ENCODE measurements at places on chromosomes 3 and 15.

- DNase-seq, result no peak
Measured at GRCh38 chr3:189836795-189837194, 205.6 kb downstream of the TP63 start.

- DNase-seq, result no peak
Measured at GRCh38 chr3:128735884-128736283, 9.9 kb downstream of the RAB7A start.

DNA sequence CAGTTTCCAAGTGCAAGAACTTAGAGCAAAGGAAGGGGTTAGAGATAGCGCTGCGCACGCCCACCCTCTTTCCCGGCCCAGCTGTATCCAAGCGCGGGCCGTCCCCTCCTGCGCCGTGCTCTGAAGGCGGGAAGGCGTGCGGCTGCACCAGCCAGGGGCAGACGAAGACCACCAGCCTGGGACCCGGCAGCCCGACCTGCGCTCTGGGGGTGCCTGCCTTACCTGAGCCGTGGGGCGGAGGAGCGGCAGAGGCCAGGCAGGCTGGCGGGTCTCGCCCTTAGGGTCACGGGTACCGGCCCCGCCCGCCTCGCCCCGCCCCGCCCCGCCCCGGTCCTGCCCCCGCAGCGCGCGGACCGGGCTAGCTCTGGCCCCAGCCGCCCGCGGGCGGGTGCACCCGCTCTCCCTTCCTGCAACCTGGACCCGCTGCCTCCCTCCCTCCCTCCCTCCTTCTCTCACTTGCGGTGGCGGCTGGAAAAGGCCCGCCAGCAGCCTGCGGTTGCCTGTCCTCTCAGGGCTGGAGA, at the start of gene WDR72:
TSS of gene WDR72 (minus strand) at position 253 of the 521 bp plus-strand sequence. CDS start 26,514 bp downstream, outside the sequence.
- DNase-seq, result no peak

GRCh38 chr3:12588039-12589009, 31.4 kb downstream of the MKRN2 start:
- DNase-seq, result no peak

DNA sequence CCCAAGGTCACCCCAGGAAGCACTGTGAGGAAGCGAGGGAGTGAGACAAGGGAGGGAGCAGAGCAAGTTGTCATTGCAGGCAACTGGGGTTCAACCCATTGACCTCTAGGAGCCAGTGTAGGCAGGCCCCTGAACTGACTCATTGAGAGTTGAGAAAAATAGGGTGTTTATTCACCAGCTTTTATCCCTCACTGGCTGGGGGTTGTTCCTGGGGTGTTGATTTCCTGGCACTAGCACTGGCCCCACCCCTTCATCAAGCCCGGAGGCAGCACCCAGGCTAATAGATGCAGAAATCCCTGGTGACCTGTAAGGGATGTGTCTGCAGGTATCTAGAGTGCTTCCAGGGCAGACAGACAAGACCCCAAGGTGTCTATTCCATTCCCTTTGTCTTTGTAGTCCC, 183.9 kb downstream of the ARRDC4 start:
- no peak for DNase-seq

GRCh38 chr3:26589678-26590077, 32.9 kb upstream of the LRRC3B start:
- DNase-seq, result no peak

DNA sequence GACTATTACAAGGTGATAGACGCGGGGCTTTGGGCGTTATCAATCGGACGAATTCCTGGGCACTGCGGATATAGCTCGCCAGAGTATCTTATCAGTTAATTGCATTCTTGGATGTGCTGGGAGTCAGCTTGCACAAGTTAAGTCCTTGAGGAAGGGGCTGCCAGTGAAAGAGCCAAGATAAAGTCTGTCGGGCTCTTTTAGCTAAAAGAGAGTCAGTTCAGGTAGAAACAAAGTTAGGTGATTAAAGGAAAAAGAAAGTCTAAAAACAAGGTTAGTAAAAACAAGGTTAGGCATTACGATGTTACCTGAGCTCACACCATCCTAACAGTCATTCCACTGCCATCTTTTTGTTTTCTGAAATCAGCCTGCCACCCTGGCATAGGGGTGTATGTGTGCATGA, 6.1 kb upstream of the MCF2L2 start:
- DNase-seq, result no peak

DNA sequence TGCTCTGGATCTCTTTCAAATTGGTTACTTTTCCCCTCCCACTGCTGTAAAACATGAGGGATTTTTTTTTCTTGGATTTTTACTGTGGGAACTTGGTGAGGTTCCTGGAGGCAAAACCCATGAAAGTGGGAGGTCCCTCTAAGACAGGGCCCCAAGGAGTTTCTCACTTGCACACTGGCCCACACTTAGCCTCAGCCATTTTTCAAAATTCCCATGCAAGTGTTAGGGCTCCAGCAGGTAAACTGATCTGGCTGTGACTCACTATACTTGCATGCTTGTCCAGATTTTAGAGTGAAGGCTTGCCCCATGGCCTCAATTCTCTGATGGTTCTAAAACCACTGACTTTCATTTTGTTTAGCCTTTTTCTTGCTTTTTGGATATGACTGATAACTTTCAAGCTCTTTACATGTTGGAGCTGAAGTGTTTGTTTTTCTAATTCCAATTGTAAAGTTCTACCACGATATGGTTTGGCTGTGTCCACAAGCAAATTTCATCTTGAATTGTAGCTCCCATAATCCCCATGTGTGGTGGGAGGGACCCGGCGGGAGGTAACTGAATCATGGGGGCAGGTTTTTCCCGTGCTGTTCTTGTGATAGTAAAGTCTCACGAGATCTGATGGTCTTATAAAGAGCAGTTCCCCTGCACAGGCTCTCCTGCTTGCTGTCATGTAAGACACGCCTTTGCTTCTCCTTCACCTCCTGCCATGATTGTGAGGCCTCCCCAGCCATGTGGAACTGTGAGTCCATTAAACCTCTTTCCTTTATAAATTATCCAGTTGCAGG, 37.7 kb downstream of the MCCC1 start:
- no peak for DNase-seq

DNA sequence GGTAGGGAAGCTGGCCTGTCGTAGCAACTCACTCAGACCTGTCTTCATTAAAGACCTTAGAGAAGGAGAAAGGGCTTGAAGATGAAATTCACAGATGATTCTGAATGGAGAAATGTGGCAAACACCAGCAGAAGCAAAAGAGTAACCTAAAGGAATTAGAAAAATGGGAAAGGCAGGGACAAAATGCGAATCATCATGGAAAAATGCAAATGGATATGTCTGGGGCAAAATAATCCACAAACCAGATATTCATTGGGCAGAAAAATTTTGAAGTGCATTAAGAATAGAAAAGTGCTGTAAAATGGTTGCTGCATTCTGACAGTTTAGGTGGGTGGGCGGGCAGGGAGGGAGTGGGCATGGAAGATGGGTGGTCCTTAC, 156.9 kb upstream of the RASGRP1 start:
- DNase-seq, result no peak

DNA sequence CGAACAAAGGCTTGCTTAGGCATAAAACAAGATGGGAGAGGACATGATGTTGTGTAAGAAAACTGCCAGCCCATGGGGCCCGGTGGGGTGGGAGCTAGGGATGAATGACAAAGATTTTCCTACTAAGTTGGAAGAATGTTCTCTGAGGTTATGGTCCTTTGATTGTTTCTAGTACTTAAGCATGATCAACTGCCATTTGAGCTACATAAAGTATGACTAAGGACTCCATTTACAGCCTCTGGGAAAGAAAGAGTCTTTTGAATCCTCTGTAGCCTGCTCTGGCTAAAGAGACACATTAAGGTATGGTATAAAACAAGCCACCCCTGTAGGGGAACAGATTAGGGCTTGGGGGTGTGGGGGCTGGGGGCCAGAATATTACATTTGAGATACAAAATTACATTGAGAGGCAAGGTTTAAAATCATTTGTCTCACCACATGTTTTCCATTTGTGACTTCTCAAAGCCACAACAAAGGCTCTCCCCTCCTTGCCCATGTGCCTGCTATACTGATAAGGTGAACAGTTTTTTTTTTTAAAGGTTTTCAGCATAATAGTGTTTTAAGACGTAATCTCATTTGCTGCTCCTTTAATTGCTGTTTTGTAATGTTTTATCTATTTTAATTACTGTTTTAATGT, 323.4 kb downstream of the CHST2 start:
- no peak for DNase-seq

DNA sequence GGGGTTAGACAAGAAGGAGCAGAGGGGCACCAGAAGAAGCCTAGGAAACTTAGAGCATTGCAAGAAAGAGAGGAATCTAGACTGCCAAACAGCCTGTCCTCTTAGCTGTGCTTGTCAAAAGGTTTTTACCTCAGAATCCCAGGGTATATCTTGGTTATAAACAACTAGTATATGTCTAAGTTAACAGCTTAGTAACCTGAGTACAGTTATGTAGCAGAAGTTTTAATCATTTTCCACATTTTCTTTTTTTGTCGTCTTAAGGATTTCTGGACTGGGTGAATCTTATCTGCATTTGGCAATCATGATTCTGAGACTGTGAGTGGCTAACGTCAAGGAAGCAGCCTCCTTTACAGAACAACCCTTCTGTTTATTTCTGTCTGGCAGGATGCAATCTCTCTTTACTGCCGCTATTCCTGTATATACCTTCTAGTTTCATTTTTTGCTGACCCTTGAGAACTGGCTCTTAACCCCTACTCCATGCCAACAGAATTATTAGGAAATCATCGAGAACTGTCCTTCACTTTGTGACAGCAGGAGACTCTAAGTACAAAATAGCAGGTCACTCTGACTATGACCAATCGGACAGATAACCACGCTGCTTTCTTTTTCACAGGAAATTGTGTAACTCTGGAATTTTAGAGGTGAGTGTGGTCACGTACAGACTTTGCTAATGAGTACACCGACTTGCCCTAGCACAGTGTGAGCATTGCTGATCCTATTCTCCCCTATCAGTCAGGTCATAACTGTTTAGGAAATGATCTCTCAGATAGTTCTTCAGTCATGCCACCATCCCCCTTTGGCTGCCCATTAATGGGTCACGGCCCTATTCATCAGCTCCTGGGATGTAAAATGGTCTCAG, 3.3 kb upstream of the CP start:
- peak; percentile 23 for DNase-seq

DNA sequence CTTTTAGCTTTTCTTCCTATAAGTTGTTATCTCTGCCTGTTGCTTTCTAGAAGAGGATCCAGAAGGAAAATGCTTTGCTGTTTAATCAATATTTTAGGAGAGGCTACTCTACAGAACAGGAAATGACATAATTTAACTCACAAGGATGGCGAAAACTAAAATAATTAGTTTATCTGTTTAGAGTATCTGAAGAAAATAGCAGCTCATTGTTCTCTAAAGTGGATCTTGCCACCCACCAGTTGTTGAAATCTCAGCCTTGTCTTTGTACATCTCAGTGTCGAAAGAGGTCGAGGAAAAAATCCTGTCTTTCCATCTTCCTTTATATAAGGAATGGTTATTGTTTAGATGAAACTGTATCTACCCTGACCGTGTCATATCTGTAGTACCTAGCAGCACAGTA, 126.6 kb downstream of the ZNF609 start:
- DNase-seq, result no peak

GRCh38 chr15:35194296-35194695, 109.2 kb upstream of the NANOGP8 start:
- no peak for DNase-seq

- DNase-seq, result peak; percentile 43
Measured at GRCh38 chr15:42107473-42107872, 13.1 kb upstream of the PLA2G4D start.

DNA sequence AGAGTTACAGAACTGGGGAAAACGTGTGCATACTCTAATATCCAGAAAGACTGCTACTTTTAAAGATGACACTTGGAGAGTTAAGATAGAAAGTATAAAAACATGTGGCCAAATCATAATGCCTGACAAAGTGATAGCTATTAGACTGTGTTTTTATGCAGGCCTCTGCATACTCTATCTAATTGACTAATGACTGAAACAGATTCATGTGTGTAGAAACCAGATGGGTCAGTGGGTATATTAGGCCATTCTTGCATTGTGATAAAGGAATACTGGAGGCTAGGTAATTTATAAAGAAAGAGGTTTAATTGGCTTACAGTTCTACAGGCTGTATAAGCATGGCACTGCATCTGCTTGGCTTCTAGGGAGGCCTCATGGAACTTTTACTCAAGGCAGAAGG, 71.5 kb downstream of the PPM1L start:
- no peak for DNase-seq

GRCh38 chr3:154464440-154465190, 34.6 kb upstream of the GPR149 start:
- DNase-seq, result no peak

DNA sequence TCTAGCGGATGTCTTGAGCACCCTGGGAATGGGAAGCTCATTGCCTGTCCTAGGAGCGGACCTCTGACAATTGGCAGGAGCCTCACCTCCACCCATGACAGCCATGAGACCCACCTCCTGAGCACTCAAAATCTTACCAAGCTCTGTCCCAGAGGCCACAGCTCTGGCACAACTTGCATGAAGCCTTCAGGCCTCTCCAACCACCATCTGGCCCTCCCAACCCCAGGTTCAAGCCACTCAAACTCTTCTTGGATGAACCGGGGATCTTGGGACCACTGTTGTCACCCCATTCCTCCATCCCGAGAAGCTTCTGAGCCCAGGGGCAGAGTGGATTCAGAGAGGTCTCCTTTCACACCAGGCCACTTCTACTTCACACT, 1.5 kb downstream of the VIPR1 start:
- no peak for DNase-seq

DNA sequence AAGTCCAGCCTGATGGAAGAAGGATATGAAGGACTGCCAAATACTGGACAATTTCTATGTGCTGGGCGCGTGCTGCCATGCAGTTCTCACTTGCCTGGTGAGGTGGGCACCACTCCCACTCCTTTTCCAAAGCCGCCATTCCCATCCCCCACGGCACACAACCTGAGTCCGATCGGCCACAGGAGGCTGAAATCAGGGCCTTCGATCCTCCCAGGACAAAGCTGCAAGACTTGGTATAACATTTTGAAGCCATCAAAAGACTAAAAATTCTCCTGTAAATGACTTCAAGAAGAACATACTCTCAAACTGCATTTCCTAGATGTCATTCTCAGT, 3.1 kb upstream of the MAP6D1 start:
- no peak for DNase-seq

- DNase-seq, result no peak
Measured at GRCh38 chr3:72932416-72932815, 44.6 kb downstream of the GXYLT2 start.

DNA sequence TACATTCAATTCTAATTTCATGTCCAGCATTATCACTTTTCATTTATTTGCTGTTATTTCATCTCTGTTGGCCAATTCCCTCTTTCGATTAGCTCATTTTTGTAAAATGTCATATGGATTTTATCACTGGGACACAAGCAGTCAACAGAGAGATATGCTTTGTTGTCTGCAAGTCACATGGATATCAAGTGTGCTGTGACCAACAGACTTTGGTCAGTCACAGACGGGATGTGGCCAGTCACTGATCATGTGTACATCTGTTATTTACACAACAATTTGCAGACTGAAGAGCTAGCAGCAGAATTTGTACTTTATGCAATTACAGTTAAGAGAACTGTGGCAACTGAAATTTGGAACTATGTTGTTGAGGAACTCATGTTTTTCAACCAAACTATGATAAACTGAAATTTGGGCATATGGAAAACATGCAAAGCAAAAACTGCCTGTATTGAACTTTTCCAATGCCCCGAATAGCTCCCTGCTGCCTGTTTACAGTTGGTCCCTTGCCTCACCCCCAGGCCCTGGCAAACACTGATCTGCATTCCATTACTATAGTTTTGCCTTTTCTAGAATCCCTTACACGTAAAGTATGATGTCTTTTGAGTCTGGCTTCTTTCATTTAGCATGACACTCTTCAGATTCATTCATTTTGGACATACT, 104.4 kb downstream of the RPL22L1 start:
- DNase-seq, result peak; percentile 69

GRCh38 chr3:103992469-103992868, 1374.2 kb upstream of the ALCAM start:
- no peak for DNase-seq

All from globus pallidus (tissue), 1 donor.